Mucosa of gallbladder (tissue), 1 donor: ENCODE measurements at places on chromosomes 3 and 15.

DNA sequence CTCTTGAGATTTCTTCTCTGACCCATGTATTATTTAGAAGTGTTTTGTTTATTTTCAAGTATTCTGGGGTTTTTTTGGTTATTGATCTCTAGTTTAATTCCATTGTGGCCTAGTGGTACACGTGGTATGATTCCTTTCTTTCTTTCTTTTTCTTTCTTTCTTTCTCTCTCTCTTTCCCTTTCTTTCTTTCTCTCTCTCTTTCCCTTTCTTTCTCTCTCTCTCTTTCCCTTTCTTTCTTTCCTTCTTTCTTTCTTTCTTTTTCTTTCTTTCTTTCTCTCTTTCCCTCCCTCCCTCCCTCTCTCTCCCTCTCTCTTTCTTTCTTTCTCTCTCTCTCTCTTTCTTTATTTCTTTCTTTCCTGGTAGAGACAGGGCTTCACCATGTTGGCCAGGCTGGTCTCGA, 85.7 kb upstream of the UBE2E1 start:
- DNase-seq: no peak

DNA sequence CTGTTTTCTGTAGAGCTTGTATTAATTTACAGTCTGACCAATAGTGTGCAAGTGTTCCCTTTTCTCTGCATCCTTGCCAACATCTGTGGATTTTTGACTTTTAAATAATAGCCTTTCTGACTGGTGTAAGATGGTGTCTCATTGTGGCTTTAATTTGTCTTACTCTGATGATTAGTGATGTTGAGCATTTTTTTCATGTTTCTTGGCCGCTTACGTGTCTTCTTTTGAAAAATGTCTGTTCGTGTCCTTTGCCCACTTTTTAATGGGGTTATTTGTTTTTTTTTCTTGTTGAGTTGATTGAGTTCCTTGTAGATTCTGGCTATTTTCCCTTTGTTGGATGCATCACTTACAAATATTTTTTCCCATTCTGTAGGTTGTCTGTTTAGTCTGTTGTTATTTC, 7.6 kb upstream of the ACOX2 start:
- no peak for DNase-seq

- DNase-seq: peak; percentile 32
Observed at GRCh38 chr3:13518516-13518953, 30.4 kb upstream of the FBLN2 start.

- DNase-seq: no peak
Observed at GRCh38 chr15:89345248-89345647, 10.6 kb upstream of the POLG start.

DNA sequence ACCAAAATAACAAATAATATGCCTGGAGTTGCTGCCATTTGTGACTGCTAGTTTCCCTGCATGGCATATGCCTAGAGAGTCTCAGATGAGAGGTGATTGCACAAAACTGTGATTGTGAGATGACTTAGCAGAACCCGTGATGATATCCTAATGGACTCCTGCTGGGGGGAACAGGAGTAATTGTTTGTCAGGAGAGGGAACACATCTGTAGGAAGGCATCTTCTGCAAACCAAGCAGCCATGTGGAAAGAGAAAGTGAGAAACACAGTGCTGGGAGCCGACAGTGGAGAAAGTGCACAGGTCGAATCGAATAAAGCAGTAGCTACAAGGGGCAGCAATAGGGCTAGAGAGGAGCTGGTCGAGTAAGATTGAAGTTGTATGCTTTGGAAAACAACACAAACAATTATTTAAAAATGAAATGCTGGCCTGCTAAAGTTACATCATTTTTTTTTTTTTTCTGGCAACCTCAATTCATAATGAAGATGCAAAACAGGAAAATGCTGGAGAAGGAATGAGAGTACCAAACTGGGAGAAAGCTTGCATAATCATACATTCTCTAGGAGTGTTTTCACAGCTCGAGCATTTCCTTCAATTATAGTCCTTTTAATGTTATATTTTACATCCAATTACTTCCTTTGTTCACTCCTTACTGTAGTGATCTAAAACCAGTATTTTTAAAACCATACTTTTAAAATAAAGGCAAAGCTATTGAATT, 494.2 kb upstream of the AGTR1 start:
- no peak for DNase-seq

DNA sequence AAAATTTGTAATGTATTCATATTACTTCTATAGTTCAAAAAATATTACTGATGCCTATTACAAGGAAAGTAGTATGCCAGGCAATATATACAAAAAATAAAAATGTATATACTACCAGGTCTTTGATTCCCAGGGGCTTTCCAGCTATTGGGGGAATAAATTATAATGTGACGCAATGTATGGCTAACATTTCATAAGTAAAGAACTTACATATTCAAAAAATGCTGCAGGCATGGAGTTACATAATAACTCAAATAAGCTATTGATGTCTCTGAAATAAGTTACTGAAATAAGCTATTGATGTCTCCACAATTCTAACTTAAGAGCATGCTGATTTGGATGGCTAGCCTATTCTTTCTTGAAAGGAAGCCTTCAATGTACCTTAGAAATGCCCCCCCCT, 30.2 kb downstream of the MCCC1 start:
- no peak for DNase-seq

DNA sequence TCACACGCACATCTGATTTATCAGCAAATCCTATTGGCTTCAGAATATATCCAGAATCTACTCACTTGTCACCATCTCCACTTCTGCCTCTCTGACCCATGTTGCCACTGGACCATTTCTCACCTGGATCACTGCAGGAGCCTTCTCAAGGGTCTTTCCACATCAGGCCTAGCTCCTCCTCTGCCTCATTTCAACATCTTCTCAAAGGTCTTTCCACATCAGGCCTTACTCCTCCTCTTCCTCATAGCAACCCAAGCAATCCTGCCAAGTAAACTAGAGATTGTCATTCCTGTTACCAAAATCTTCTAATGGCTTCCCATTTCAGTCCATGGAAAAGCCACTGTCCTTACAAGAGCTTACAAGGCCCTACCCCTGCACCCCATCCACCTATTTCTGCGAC, 18.0 kb upstream of the DUT start:
- no peak for DNase-seq

- no peak for DNase-seq
Observed at GRCh38 chr15:72532991-72533601, 59.0 kb downstream of the ARIH1 start.

- DNase-seq: no peak
Observed at GRCh38 chr3:14877469-14877868, 58.7 kb downstream of the FGD5 start.

- DNase-seq: no peak
Observed at GRCh38 chr15:40789999-40790398, 16.9 kb upstream of the ZFYVE19 start.

- DNase-seq: no peak
Observed at GRCh38 chr3:74372743-74373142, 241.7 kb downstream of the CNTN3 start.

GRCh38 chr3:127177226-127177625, 15.7 kb upstream of the PRR23E start:
- DNase-seq: no peak

DNA sequence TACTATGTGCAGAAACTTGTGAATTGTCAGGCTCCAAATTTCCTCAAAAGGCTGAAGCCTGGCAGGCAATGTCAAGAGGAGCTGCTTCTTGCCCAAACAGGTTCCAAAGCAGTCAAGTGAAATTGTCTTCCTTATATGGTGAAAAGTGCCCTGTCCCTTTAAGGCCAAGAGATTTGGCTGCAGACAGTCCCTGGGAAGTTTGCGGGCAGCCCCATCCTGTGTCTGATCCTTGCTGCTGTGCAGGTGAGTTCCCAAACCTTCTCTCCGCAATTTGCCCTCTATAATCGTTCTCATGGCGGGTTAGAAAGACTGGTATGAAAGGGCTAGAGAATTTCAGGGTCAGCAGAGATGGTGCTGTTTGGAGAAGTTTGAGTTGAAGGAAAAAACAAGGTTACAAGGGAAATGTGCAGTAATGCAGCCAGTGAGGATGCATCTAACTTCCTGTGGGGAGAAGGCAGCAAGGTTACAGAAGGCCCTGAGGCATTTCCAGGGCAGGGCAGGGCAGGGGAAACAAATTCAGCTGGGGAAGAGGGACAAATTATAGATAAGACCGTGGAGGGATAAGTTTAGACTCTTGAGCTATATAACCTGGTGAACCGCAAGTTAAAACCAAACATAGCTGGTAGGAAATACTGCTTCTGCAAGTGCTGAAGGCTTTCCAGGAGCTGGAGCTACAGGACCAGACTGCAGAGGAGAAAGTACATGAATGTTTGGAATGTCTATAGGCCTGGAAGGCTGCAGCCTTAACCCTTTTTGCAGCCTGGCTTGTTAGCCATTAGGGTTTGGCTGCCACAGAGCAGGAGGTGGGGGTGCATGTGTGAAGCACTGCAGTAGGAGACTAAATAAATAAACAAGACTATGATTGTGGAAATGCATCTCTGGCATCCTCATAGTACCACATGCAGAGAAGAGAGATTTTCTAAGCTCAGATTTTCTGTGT, 256.2 kb upstream of the IL12A start:
- no peak for DNase-seq

- DNase-seq: no peak
Observed at GRCh38 chr15:25838191-25838870, 24.8 kb downstream of the ATP10A start.

- no peak for DNase-seq
Observed at GRCh38 chr3:56621681-56622080, 61.4 kb downstream of the TASOR start.

GRCh38 chr3:175741951-175742350, 882.8 kb downstream of the NAALADL2 start:
- no peak for DNase-seq

GRCh38 chr3:117995842-117996437, 1038.7 kb downstream of the IGSF11 start:
- DNase-seq: no peak

DNA sequence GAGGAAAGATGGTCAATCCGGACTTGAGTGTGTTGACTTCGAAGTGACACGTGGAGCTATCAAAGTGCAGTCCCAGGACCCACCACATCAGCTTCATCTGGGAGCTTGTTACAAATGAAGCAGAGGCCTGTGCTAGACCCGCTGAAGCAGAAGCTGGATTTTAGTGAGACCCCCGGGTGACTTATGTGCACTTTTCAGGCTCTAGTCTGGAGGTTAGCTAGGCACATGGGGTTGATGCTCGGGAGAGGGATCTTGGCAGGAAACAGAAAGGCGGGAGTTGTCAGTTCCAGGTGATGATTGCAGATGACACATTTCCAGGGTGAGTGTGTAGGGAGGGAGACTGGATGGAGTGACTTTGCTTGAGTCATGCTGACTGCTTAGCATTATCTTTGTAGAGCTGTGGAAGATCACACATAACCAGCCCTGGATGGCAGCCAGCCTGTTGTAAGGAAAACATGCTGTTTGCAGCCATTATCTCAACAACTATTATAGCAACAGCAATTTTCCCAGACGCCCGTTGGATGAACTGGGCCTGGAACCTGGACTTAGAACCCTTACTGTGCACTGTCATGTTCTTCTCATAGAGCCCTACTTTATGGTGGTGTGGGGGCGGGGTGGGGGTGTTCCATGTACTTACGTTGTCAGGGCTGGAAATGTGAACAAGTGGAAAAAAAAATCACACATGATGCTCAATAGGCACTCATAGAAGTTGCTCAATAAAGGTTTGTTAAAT, 122.4 kb downstream of the THSD4 start:
- DNase-seq: peak; percentile 76

GRCh38 chr3:46354984-46355383, 1.1 kb downstream of the CCR2 start:
- no peak for DNase-seq

- no peak for DNase-seq
Observed at GRCh38 chr15:76011627-76012551, at the start of gene NRG4. NRG4 (minus strand) TSS chr15:76012424; CDS start chr15:76011230, 1,194 bp downstream.

DNA sequence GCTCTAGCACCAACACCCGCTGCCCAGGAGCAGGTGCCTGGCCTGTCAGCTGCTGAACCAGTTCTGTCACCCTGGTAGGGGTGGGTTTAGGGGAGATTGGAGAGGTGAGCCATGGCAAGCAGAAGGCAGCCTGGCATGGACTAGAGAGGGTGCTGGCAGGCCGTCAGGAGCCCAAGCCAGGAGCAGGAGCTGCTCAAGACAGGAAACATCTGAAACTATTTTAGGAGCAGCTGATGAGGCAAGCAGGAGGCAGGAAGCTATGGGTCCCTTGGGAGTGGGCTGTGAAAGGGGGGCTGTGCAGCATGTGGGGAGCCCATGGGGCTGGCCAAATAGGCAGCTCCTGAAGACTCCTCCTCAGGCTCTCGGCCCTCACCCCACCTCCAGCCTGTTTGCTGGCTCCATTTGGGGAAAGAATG, 2.3 kb downstream of the INKA1 start:
- peak; percentile 76 for DNase-seq

DNA sequence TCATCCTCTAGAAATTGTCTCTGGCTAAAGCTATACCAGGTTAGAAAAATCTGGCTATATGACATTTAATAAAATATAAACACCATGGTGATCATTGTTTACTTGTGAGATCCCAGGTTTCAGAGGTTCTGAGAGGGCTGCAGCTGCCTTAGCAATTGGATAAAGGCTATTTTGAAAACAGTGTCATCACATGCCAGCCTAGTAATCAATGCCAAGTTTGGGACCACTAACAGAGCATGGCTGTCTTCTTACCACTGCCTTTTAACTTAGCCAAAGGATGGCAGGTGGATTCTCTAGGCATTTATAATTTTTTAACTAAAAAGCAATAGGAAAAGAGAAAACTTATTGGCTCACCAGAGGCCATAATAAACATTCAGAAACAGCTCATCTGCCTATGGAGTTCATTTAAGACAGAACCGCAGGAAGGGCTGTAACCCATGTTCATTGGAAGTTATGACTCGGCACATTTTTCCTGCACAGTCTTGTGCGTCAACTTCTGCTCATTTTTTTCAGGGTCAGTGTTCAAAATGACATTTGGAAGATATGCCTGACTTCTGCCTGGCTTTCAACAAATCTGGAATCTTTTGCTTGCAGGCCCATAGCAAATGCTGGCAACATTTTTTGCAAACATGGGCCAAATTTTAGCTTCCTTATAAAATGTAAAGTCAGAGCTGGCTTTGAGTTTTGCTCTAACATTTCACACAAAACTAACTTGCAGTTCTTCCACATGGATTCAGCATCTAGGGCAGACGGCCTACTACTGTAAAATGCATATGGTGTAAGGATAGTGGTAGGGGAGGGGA, 476.0 kb upstream of the TBL1XR1 start:
- DNase-seq: peak; percentile 26

DNA sequence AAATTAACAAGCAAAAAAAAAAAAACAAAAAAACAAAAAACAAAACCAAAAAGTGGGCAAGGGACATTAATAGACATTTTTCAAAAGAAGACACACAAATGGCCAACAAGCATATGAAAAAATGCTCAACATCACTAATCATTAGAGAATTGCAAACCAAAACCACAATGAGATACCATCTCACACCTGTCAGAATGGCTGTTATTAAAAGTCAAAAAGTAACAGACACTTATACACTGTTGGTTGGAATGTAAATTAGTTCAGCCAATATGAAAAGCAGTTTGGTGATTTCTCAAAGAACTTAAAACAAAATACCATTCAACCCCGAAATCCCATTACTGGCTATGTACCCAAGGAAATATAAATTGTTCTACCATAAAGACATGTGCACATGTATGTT, 222.4 kb upstream of the CD96 start:
- no peak for DNase-seq
